ENCODE measurements at places on chromosomes 5 and 9.
A peak's percentile ranks its signal among the peaks of the same experiment; 100 is the strongest.

GRCh38 chr5:95256991-95257390 is 27.9 kb downstream of the MCTP1 start:
- no peak for DNase-seq

- no peak for DNase-seq
Observed at GRCh38 chr5:7991125-7991821, 122.3 kb downstream of the MTRR start.

DNA sequence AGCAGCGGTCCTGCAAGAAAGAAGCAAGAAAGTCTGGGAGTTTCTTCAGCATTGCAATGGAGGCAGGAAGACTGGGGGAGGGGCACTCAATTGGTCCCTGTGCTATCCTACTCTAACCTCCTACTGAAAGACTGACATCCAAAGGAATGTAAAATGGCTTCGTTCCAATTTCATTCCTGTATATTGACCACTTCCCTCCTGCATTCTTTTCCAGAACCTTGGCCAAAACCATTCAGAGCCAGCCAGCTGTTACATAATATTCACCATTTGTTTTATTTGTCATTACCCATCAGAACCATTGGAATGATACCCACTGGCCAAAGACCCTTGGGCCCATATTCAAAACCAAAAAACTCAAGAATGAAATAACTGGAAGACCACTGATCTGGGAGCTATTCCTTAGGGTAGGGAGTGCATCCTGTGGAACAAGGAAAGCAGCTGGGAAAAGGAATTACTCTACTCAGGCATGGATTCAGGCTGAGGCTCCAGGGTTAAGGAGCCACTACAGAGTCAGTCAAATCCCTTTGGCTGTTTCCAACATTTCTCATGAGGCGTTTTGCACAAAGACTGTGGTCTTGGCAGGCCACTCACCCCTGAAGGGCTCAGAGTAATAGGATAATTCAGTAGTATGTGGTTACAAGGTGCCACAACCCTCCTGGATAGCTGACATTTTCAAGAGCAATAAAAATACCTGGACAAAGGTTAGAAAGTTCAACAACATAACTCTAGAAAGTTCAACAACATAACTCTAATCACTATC is 148.7 kb upstream of the SLC1A3 start:
- no peak for DNase-seq

GRCh38 chr5:65102976-65103711 is 334.4 kb downstream of the CWC27 start:
- peak; percentile 27 for DNase-seq

- no peak for DNase-seq
Observed at GRCh38 chr5:172854451-172854871, 20.4 kb downstream of the ERGIC1 start.

DNA sequence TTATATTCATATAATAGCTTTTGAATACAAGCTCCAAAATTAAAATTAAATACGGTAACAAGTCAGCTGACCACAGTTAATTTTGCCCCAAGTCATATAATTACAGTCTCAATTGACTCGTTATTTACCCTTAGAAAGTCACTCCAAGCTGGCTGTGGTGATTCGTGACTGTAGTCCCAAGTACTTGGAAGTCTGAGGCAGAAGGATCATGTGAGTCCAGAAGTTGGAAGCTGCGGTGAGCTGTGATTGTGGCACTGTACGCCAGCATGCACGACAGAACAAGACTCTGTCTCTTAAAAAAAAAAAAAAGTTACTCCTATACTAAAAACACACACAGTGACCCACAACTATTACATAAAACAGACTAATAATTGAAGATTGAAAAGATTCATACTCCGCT is 31.6 kb upstream of the DTWD2 start:
- no peak for DNase-seq
